ENCODE measurements at places on chromosomes 4 and X. TPM values are rescaled to one million over a fixed set of nuclear protein-coding genes. Genes with fewer than 3 reads are reported as not detected.

DNA sequence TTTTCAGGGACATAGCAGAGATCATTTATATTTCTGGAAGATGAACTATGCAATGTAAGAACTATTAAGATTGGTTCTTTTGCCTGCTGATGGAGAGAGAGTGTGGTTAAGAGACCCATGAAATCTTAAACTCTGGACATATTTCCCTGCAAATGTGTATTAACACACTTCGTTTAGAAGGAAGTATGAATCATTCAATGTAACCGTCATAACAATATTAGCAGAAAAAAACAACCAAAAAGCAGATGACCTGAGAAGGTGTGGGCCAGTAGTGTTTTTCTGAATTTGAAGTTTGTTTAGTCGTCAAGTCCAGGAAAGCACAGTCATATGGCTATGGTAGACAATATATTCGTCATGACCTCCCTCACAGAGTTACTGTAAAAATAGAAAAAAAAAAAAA lies 2.5 kb upstream of the TMPRSS11D start:
- DNase-seq, result peak; percentile 53

GRCh38 chr4:147543034-147543433 lies 62.1 kb downstream of the EDNRA start:
- DNase-seq, result peak; percentile 61

DNA sequence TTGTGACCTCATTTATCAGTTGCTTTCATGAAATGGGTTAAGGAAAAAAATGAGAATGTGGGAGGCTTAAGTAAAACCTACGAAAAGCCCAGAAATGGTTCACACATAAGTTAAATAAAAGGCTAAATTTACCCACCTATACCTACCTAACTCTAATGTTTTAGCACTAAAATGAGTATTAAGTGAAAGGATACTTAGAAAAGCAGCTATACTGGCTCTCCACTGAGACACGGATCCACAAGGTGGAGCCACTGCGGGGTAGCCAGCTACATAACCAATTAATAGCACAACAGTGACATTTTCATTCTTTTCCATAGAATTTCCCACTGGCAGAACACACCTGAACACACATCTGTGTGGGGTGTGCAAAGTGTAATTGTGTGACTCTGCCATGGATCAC lies 101.9 kb downstream of the MAML3 start:
- peak; percentile 51 for DNase-seq

GRCh38 chr4:94843216-94843615 lies 85.5 kb downstream of the BMPR1B start:
- no peak for DNase-seq

DNA sequence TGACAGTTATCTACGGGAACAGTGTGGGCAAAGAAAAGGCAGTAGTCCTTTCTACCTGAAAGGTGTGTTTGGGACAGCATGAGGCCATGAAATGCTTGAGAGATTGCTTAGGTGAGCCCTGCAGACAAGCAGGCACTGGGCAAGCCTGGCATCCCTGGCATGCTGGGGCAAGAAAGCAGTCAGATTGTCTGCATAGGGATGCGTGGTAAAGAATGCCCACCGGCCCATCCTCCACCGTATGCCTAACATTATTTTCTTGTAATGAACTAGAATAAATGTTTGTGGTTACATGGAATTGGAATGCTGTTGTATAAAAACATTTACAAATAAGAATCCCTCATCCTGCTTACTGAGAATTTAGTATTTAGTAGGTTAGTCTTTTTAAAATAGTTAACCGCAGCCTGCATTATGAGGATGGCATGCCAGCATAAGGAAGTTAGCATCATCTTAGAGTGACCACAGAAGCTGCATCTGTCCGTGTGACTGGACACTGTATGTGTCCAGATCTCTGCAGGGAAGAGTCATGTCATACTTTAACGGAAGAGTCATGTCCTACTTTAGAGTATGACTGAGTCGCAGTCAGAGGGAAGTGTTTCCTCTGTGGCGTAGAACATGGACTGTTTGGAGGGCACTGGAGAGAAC lies 18.9 kb downstream of the ZBTB49 start:
- DNase-seq, result no peak

DNA sequence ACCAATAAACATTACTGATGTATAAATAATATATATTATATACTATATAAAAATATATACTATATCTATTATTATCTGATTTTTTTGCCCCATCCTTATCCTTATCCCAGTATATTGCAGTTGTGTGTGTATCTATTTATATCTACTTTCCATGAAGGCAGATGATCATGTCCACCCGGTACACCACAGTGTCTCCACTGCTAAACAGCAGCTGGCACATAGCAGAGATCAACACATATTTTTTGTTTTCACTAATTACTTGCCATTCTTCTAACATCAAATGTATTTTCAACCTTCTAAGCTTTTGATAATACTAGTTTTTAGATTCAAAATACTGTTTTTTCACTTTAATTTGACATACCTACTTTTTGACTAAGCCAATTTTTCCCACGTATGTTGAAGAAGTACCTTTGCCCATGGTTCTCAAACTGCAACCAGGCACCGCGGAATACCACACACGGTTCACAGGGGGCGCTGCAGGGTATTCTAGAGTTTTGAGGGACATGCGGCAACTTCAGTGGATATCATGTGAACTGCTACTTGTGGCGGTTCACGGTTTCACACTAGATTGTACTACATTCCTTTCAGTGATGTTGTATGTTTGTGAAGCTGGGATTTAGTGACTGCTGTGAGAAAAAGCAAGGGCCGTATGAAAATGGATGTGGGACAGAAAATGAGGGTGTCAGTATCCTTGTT lies 182.5 kb upstream of the NPY2R start:
- DNase-seq, result peak; percentile 79

DNA sequence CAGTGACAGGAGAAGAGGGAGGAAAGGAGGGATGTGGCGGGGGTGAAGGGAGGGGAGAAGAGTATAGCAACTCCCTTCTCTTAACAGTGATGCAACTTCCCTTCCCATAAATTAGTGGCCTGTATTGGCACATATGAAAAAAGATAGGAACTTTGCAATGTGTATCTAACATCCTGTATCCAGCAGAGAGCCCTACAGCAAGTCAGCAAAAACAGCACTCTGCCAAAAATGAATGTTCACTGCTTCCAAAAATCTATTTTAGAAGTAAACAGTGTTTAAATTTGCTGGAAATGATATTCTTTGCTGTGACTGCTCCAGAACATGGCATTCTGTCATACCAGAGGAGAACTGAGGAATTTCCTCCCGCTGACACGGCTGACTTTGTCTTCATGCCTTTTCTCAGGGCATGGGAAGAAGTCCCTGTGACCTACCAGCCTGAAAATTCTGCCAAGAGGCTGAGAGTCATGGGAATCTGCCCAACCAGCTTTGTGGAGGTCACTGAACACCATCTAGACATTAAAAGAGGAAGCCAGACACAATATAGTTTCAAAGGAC lies 343.4 kb upstream of the RASGEF1B start:
- DNase-seq, result no peak

The EGF gene
- 6.1 TPM for total RNA-seq
